ENCODE measurements at places on chromosomes 6 and 20.

- DNase-seq = no peak
Observed at GRCh38 chr6:221531-222349, 70.5 kb upstream of the DUSP22 start.

GRCh38 chr6:137095093-137095492 lies 50.3 kb upstream of the IL20RA start:
- no peak for DNase-seq

DNA sequence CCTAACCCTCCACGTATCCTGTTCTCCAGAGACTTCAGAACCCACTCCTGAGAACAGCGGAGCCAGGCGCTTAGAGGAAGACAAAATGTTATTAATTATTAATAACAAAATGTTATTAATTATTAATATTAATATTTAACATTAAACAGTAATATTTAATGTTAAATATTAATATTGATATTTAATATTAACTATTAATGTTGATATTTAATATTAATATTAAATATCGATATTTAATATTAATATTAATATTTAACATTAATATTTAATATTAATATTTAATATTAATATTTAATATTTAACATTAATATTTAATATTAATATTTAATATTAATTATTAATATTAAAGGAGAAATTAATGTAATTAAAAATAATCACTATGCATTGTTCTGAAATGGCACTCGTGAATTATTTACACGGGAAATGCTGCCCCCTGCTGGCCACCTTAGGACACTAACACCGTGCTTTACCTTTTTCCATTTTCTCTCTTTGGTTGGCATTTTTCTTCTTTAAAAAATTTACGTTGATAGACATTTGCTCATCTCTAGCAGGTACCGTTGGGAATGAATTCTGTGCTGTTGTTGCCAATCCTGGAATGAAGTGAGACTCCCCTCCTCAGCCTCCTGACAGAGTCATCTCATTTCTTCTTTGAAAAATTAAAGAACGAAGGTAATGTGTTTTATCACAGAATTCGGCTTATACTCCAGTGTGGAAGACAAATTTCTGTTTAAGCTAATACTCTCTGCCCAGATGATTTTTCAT lies 7.5 kb upstream of the GGTLC1 start:
- DNase-seq = peak; percentile 27

DNA sequence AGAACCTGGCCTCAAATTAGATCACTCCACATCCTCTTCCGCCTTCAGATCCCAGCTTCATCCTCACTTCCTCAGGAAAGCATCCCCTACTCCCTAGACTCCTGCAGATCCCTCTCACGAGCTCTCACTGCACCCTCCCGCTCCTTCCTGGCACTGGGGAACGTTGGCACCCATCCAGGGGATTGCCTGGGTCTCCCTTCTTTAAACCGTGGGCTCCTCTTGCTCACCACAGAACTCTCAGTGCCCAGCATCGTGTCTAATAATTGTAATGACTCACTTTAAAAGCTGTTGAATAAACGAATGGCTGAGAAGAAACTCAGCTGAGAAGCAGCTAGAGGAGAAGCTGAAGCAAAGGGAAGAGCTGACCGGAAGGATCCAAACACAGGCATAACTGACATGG lies 20.4 kb downstream of the ZC3H12D start:
- no peak for DNase-seq

DNA sequence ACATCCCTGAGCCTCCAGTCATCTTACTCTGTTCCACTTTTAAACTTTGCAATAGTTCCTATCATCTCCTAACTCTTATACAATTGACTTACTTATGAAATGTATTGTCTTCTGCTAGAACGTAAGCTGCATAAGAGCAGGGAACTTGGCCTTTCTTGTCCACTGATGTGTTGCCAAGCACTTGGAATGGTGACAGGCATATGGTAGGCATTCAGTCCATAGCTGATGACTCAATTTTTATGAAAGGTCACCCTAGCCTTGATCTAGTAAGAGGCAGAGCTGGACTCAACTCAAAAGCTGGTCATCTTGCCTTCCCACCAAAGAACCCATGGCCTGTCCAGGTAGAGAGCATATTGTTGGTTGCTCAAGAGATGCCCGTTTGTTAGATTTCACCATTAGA lies 82.4 kb upstream of the FAM184A start:
- no peak for DNase-seq

- DNase-seq = no peak
Observed at GRCh38 chr6:3309391-3310050, 50.8 kb downstream of the PSMG4 start.

DNA sequence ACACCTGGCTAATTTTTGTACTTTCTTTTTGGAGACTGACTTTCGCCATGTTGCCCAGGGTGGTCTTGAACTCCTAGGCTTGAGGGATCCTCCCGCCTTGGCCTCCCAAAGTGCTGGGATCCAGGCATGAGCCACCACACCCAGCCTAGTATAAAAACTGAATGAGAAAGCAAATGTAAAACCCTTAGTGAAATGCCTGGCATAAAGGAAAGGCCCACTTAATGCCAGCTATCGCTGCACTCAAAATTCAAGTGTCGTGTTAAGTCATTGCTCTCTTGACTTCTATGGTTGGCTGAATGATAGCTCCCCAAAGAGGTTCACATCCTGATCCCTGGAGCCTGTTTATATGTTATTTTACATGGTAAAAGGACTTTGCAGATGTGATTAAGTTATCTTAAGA lies 54.4 kb upstream of the PNRC1 start:
- no peak for DNase-seq

DNA sequence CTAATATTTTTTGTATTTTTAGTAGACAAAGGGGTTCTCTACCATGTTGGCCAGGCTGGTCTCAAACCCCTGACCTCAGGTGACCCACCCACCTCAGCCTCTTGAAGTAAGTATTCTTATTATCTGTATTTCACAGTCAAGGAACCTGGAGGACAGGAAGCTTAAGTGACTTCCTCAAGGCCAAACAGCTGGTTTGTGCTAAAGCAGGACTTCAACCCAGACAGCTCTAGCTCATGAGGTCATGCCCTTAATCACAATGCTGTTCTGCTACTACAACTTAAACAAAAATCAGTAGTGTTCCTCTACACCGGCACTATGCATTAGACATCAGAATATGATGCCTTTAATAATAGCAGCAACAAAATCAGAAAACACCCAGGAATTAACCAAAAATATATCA lies 168.9 kb downstream of the ADGB start:
- no peak for DNase-seq

GRCh38 chr6:1654054-1654453 lies 44.3 kb downstream of the FOXC1 start:
- DNase-seq = no peak

DNA sequence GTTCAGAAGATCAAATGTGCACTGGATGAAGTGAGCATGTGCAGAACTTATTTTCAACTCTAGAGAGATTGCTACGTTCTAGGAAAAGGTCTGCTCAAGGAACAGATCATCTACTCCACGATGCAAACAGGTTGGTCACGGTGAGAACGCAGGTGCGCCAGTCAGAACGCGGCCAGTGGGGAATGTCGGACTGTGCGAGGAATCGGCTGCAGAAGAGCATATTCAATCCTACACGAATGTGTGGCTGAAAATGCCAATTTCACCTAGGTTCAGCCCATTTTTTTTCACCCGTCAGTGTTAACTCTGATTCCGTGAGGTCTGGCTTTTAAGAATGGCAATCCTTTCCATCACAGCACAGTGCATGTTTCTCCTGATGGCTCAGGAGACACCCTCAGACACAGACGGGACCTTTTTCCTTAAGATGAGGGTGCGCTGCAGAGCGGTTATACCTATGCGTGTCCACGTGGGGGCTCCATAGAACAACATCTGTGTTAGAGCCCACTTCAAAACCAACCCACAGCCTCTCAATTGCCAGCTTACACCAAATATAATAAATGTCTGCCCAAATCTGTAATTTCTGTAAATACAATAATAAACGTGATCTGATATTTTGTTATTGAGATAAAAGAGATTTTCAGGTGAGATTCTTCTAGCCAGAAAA lies 250.4 kb downstream of the FOXA2 start:
- no peak for DNase-seq

DNA sequence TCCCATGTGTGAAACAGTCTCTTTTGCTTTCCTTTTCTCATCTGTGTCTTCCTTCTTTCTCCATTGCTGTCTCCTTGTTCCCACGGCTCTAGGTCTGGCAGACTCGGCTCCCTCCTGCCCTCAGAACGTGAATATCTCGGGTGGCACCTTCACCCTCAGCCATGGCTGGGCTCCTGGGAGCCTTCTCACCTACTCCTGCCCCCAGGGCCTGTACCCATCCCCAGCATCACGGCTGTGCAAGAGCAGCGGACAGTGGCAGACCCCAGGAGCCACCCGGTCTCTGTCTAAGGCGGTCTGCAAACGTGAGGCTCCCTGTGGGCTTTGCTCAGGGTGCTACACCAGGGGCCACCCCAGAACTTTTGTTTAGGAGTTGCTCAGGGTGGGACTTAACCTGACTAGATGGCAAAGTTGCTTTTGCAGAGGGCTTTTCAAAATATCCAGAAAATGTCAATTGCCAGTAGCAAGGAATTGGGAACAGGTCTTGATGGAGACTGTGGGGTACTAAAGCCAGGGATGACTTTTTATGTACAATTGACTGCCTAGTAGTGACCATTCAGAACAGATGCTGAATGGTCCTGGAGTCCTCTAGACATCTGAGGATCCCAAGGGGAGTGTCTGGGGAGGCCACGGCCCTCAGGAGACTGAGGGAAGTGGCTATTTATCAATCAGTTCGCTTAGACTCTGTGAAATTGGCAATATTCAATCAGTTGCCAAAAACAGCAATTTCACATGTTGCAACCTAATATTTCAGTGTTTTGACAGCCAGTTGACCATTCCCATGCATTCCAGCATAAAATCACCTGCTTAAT lies 550 bp downstream of the C2 start:
- DNase-seq = no peak

- no peak for DNase-seq
Observed at GRCh38 chr6:90103056-90103800, 193.4 kb downstream of the BACH2 start.

GRCh38 chr20:11797156-11797555 lies 120.5 kb upstream of the BTBD3 start:
- no peak for DNase-seq

- no peak for DNase-seq
Observed at GRCh38 chr6:107641500-107641941, 151.6 kb downstream of the SOBP start.

DNA sequence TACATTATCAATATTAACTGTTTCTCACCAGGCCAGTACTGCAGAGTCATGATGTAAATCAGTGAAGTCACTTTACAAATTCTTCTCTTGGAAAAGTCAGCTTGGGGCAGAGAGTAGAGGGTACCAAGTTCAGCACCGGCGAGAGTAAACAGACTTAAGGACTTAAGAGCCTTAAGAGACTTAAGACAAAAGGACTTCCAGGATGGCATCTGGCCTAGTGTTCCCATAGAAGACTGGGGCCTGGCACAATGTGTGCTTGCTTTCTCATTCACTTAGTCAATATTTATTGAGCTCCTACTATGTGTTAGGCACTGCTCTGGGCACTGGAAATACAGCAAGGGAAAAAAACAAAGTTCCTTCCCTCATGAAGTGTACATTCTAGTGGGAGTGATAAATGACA lies 1.4 kb upstream of the SNPH start:
- DNase-seq = no peak

- no peak for DNase-seq
Observed at GRCh38 chr20:38076548-38076947, 43.0 kb downstream of the RPRD1B start.

DNA sequence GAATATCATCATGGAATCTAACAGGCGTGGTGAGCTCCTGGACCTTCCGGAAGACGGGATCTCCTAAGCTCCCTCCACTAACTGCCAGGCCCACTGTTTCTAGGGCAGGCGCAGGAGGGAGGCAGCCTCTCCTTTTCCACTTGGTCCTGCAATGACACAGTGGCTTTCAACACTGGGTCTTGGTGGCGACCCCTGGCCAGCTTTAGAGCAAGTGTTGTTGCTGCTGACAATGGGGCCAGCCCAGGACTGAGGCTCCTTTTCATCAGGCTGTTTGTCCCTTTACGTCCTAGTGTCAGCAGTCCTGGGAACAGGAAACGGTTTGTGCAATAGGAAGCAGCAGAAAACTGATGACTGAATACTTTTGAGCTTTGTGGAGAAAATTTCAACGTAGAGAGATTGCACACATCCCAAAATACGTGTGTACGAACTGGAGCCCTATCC lies 9.7 kb upstream of the QKI start:
- no peak for DNase-seq

GRCh38 chr6:152471456-152472265 lies 165.5 kb downstream of the SYNE1 start:
- no peak for DNase-seq

DNA sequence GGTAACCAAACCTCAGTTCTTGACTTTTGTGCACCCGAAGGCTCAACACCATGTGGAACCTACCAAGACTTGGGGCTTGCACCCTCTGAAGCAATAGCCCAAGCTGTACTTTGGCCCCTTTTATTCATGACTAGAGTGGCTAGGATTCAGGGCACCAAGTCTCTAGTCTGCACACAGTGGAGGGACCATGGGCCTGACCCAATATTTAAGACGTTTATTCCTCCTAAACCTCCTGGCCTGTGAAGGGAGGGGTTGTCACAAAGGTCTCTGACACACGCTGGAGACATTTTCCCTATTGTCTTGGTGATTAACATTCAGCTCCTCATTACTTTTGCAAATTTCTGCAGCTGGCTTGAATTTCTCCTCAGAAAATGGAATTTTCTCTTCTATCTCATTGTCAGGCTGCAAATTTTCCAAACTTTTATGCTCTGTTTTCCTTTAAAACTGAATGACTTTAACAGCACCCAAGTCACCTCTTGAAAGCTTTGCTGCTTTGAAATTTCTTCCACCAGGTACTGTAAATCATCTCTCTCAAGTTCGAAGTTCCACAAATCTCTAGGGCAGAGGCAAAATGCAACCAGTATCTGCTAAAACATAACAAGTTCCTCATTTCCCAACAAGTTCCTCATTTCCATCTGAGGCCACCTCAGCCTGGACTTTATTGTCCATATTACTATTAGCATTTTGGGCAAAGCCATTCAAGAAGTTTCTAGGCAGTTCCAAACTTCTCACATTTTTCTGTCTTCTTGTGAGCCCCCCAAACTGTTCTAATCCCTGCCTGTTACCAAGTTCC lies 481.4 kb upstream of the BTBD3 start:
- no peak for DNase-seq

DNA sequence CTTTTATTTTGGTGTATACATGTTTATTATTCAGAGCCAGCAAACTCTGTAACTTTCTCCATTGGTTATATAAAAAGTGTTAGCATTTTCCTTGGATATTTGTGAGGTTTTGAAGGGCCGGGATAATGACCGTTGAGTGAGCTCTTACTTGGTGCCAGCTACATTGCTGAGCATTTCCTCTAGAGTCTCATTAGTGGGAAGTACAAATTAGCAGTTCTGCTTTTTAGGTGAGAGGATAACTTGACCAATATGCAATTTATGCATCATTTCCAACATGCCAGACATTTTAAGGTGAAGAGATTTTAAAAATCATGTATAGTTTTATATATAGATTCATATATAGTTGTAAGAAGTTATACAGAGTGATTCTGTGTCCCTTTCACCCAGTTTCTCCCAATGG lies 84.3 kb downstream of the CARMIL1 start:
- no peak for DNase-seq

DNA sequence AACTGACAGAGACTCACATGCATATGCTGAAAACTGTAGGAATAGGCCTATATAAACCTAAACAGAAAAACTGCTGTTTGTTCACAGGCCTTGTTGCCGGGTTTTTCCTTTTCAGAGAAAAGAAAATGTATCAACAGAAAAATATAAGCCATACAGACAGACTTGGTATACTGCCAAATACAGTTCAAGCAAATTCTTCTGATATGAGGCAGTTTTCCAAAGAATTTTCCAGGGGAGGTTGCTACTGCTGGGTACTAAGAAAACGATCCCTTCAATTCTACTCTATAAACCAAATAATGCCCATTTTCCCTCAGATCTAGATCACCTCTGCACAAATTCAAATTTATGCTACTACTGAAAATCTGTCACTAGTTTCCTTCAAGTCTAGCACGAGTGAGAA lies 59.4 kb downstream of the ME1 start:
- no peak for DNase-seq
